ENCODE measurements at places on chromosomes 4 and X.

- no peak for DNase-seq
Measured at GRCh38 chr4:138677212-138677611, 338.4 kb upstream of the NOCT start.

DNA sequence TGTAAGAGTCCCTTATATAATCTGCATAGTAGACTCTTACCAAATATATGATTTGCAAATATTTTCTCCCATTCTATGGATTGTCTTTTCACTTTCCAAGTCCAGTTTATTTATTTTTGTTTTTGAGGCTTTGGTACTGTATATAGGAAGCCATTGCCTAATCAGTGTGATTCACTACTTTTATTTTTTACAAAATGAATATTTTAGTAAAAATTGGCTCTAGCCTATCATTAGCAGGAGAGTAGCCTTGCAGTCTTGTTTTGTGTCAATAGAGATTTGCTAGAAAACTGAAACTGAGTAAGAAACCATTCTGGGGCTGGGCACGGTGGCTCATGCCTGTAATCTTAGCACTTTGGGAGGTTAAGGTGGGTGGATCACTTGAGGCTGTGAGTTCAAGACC lies 199.9 kb upstream of the MAB21L2 start:
- no peak for DNase-seq

DNA sequence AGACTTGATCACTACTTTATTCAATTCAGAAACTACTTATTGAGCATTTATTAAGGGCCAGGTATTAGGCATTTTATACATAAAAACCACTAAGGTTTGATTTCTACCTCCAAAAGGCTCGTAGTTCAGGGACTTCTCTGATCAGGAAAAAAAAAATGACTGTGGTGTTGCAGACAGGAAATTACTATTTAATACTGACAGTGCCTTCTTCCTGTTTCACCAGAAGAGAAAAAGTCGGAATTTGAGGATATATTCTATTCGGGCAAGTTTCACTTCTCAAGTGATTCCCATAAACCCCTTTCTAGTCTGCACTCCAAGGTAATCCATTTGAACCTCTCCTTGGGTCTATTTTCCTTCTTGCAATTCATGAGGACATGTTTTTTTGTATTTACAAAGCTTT lies 15.3 kb upstream of the TASL start:
- no peak for DNase-seq

GRCh38 chr4:8079031-8079885 lies 79.4 kb downstream of the ABLIM2 start:
- DNase-seq = peak; percentile 23

DNA sequence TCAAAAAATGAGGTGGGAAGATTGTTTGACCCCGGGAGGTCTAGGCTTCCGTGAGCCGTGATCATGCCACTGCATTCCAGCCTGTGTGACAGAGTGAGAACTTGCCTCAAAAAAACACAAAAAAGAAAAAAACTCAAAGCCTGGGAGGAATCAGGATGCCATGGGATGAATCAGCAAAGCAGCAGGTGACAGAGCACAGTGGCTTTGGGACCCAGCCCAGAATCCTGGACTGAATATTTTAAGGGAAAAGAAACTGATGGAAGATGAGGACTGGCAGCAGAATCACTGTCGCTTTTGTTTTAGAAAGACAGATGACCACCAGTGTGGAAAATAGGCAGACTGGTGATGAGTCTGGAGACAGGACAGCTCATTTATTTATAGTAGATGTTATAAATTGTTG lies 16.6 kb downstream of the S100G start:
- DNase-seq = no peak

DNA sequence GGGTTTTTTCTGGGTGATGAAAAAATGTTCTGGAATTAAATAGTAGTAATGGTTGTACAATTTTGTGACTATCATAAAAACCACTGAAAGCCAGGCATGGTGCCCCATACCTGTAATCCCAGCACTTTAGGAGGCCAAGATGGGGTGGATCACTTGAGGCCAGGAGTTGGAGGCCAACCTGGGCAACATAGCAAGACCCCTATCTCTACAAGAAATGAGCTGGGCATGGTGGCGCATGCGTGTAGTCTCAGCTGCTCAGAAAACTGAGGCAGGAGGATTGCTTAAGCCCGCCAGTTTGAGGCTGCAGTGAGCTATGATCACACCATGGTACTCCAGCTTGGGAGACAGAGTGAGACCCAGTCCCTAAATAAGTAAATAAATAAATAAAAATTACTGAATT lies 58.3 kb upstream of the TMEM131L start:
- DNase-seq = no peak

- no peak for DNase-seq
Measured at GRCh38 chr4:40484346-40485090, 145.1 kb downstream of the RBM47 start.

- no peak for DNase-seq
Measured at GRCh38 chrX:41723826-41724225, at the start of gene GPR82. GPR82 (plus strand) TSS chrX:41724181; CDS start chrX:41727027, 2,846 bp downstream.

- DNase-seq = no peak
Measured at GRCh38 chr4:67122029-67122428, 423.3 kb downstream of the CENPC start.

DNA sequence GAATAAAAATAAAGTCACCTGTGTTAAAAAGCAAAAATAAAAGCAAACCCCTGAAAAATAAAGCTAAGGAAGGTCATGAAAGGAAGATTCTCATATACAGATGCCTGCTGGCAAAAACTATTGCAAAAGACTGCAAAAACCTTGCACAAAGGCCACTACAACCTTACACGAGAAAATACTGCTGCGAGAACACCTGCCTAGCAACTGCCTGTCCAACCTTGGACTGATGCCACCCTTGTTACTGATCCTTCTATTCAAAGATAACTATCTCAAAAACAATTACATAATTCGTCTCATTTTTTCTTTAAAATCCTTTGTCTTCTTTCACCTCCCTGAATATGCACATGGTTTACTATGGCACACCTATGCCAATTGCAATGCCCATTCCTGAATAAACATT lies 49.6 kb downstream of the SLC2A9 start:
- DNase-seq = no peak

GRCh38 chr4:5971078-5971450 lies 47.2 kb downstream of the C4orf50 start:
- DNase-seq = no peak

- DNase-seq = no peak
Measured at GRCh38 chr4:119672086-119672485, 43.5 kb upstream of the PDE5A start.

- DNase-seq = no peak
Measured at GRCh38 chr4:56468097-56468422, 643 bp downstream of the SRP72 start.

- no peak for DNase-seq
Measured at GRCh38 chr4:31291238-31291637, 571.1 kb downstream of the PCDH7 start.

- no peak for DNase-seq
Measured at GRCh38 chrX:118423558-118423957, 72.1 kb upstream of the DOCK11 start.

- no peak for DNase-seq
Measured at GRCh38 chr4:118586357-118586790, 98.8 kb upstream of the METTL14 start.

- DNase-seq = no peak
Measured at GRCh38 chrX:14872355-14872754, 514 bp downstream of the FANCB start.

DNA sequence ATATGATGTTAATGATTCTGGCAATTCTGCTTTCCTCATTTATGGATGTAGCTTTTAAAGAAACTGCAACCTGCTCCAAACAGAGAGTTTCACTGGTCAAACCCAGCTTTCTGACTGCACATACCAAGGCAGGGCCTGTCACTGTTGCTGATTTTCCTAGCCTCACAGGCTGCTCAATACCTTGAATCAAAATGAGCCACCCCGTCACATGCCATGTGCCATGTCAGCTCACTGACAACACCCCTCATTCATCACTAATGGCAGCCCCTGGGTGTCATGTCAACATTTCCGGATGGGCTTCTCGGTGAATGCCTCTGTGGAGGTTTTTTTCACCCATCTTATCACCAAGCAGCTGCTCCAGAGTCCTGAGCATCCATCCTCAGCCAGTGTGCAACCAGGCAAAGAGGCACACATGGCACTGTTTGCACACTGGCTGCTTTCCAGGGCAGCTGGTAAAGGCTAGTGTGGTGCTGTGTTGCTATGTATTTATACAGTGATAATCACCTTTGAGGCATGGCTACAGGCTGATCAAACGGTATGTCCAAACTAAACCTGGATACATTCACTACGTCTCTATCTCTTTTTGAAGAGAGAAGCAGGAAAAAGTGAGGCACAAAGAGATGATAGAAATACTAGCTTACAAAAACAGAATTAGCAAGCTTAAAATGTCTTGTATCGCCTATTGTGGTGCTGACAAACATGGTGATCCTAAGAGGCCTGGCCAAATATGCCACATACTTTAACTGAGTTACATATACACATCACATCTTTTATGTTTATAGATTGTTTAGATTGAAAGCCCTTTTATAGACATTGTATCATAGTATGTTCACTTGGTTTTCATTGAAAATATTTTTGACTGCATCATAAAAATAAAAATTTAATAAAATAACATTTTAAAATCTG lies 94.6 kb upstream of the INPP4B start:
- DNase-seq = no peak

- DNase-seq = no peak
Measured at GRCh38 chr4:123536225-123536624, 139.6 kb downstream of the SPRY1 start.

GRCh38 chr4:60201052-60201673 lies 999.0 kb upstream of the ADGRL3 start:
- no peak for DNase-seq

DNA sequence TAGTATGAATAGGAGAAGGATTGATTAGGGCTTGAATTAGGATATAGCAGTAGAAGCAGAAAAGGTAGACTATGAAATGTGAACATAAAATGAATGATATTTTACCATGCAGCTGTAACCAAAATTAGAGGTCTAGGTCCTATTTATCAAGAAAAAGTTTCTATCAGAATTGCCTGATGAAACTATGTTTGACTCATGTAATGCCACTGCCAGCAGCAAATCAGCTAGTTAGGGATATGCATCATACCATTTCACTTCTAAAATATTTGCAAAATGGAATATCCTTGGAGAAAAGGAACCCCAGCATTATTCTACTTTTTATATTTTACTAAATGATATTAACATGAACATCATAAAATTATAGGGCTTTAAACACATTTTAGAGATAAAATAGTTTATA lies 188.4 kb downstream of the WDFY3 start:
- no peak for DNase-seq

GRCh38 chr4:151641167-151641566 lies 119.6 kb downstream of the GATB start:
- no peak for DNase-seq

GRCh38 chr4:15584785-15585184 lies 70.4 kb downstream of the FBXL5 start:
- DNase-seq = no peak
